Hindlimb muscle (tissue), 1 donor: ENCODE measurements at places on chromosomes 3 and 15.

- DNase-seq, result no peak
These were observed 100.3 kb downstream of the MECOM start for GRCh38 chr3:169562988-169563774.

- no peak for DNase-seq
These were observed 14.9 kb downstream of the CCDC32 start for GRCh38 chr15:40549894-40550293.

GRCh38 chr3:130773366-130773765 is 26.7 kb upstream of the PIK3R4 start:
- DNase-seq, result peak; percentile 25

DNA sequence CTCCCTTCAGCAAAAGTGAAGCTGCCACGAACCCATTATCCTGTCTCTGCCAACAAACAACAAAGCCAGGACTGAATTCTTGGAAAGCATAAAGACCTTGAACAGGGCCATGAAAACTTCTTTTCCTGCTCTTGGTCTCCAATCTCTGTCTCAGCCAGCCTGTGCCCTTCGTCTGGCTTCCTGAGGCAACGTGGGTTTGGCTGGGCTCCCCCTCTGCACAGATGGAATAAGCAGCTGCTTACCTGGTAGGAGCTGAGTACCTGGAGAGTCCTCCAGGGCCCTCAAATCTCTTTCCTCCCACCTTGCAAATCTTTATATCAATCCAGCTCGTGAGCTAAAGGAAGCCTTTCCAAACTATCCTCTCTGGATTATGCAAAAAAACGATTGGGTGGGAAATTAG is 97.6 kb upstream of the PSMD6 start:
- no peak for DNase-seq

GRCh38 chr15:61824291-61824690 is 236.0 kb downstream of the VPS13C start:
- no peak for DNase-seq

DNA sequence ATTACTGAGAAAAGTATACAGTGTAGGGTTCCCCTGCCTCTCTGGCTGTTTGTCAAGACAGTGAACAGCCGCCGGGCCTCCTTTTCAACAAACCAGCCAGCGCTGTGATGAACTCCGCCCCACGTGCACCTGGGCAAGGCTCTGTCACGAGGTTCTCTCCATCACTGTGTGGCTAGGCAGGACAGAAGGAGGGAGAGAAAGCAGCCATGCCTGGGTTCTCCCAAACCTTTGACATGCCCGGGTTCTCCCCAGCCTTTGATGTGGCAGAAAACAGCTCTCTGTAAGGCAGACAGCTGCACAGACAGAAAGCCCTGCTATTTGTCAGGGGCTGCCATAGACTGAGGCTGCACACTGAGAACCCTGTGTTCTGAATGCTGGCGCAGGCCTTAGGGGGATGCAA is 101.4 kb upstream of the TRPM1 start:
- no peak for DNase-seq

GRCh38 chr3:127988770-127989557 is 63.3 kb upstream of the SEC61A1 start:
- DNase-seq, result no peak

- no peak for DNase-seq
These were observed 165.4 kb downstream of the TJP1 start for GRCh38 chr15:29656636-29657475.

DNA sequence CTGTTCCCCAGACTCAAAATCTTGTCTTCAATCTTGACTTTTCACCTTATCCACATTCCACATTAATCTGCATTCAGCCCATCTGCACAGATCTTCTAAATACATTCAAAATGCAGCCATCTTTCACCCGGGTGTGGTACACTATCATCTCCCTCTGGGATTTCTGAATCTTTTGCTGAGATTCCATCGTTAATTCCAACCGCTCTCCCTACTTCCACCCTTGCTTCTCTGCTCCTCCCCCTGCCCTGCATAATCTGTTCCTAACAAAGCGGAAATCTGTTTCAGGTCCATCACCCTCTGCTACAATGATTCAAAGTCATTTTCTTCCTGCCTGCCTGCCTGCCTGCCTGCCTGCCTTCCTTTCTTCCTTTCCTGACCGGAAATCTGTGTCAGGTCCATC is 7.9 kb upstream of the GOLGA8B start:
- DNase-seq, result no peak

DNA sequence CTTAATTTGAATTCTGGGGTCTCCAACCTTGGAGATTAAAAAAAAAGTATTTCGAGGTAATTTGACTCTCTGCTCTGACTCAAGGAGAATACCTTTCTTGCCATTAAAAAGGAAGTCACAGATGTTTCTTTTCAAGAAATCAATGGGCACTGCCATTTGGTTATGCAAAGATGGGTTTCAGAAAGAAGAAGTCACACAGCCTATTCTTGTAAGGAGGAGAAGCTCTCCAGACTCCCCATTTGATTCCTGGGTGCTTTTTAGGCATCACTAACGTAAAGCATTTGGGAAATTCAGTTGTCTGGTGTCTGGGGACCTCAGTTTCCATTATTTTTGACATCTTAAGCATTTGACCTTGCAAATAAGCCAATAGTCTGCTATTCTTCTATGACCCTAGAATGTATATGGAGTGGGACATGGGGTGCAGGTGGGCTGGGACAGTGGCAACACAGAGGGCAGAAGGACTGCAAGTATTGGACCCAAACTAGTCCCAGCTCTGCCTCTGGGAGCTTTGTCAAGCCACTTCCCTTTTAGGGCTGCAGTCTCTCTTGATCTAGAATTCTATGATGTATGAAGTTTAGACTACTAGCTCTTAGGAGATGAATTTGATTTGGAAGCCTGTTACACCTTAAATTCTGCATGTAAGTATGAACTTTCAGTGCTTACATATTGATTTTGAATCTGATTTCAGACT is 27.8 kb downstream of the IL5RA start:
- no peak for DNase-seq

GRCh38 chr3:59542276-59542675 is 492.5 kb upstream of the CFAP20DC start:
- no peak for DNase-seq

DNA sequence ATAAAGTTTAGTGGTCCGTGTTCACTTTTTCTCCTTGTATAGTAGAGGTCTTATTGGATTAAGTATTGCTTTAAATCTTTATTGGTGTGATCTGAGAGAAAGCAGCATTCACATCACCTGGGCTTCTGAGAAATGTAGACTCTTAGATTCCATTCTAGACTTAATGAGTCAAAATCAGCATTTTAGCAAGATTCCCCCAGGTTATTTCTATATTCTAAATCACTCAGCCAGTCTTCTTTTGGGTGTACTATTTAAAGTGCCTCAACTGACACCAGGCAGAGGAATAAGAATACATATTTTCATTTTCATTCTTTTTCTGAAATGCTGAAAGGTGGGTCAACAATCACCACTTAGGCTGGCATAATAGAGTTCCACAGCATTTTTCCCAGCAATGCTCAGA is 481.7 kb downstream of the TUSC7 start:
- DNase-seq, result no peak

GRCh38 chr15:57476533-57476975 is 100.2 kb downstream of the CGNL1 start:
- DNase-seq, result peak; percentile 52
